Stimulated activated CD4-positive, alpha-beta T cell treated with anti-CD3 and anti-CD28 coated beads, TNF-alpha, amount 100 ng/mL, for 24 hours (primary cell): ENCODE measurements at places on chromosomes 5 and 9.

DNA sequence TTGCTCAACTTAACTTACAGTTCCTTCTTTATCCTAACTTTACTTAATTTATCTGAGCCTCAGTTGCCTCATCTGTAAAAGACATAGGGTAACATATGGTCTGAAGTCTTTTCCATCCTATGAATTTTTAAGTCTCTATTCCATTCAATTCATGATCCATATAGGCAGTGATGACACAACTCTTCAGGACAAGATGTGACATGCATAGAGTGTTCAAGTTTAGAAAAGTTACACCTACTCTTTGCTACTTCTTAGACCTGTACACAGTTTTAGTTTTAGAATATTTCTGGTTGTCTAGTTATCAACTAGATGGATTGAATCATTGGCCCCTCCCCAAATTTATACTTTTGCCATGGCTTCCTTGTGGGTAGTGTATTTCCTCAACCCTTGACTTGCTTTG is 50.7 kb upstream of the ELL2 start:
- DNase-seq = no peak

- DNase-seq = no peak
These were observed 11.6 kb downstream of the ARHGEF28 start for GRCh38 chr5:73637565-73637964.

GRCh38 chr5:146799671-146800070 is 78.9 kb downstream of the PPP2R2B start:
- no peak for DNase-seq

- no peak for DNase-seq
These were observed 22.0 kb downstream of the PDGFRB start for GRCh38 chr5:150133581-150134197.

DNA sequence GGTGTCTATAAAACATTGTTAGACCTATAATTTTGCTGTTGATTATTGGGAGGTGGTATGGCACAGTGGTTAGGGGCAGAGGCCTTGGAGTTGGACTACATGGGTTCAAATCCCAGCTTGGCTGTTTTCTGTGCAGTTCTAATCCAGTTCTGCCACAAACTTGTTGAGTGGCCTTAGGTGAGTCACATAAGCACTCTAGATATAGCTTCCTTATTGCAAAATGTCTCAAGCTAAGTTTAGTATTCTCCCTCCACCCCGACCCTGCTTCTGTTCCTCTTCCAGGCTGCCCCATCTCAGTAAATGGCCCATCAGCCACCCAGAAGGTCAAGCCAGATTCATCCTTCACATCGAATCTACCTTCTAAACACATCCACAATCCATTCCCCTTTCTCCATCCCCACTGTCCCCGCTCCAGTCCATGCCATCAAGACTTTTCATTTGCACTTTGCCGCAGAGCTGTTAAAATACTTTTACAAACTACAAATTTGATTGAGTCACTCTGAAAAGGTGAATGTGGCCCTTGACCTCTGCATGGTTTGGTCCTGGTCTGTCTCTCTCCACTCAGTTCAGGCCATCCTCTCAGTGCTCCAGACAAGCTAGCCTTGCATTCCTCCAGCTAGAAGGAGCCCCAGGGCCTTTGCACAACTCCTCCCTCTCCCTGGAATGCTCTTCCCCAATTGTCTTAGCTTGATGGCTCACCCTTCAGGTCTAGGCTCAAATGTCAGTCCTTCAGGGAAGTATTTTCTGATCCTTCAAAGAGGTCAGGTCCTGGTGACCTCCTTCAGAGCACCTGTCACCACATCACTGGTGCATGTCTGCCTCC is 10.0 kb upstream of the HDHD3 start:
- no peak for DNase-seq
